Occipital lobe (tissue), 3 donors: ENCODE measurements at places on chromosomes 1 and 21.

DNA sequence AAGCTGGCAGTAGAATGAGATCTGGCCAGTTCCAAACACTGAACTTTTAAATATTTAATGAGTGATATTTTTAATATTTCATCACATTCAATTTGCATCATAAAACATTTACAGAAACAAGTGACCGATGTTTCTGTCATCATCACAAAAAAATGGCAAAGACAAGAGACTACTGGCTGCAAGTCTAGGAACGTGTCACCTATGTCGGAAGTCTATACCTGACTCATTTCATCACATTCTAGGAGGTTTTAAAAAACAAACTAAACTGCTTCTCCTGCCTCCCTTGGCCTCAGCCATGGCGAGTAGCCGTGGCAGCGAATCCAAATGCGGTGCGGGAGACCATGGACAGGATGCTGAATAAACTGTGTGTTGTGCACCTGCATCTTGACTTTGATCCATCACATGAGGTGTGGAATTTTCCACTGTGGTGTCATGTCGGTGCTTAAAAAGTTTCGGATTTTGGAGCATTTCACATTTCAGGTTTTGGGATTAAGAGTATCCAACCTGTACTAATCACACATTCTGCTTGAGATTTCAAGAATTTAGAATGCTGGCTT, 43.1 kb downstream of the CLSTN1 start:
- no peak for DNase-seq

- DNase-seq: no peak
Measured at GRCh38 chr1:153789478-153790034, 14.3 kb downstream of the SLC27A3 start.

- no peak for DNase-seq
Measured at GRCh38 chr21:39103689-39104088, 79.6 kb downstream of the PSMG1 start.

DNA sequence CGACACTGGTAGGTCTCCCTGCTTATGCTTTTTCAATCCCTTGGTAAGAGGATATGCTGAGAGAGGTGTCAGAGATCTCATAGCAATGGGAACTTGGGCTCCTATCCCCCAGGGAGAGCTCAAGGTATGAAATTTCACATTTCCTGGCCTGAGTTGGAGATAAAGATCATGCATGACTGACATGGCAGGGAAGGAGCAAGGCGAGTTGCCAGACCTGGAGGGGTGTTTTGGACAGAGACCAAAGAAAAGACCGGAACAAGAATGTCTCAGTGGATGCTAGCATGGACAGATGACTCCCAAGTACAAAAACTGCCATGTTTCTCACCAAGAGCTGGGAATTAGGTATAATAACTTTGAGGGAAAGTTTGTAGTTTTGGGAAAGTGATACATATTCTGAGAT, 334.1 kb upstream of the B3GALT2 start:
- no peak for DNase-seq

GRCh38 chr1:47663286-47663685, 225.4 kb downstream of the FOXD2 start:
- DNase-seq: no peak

DNA sequence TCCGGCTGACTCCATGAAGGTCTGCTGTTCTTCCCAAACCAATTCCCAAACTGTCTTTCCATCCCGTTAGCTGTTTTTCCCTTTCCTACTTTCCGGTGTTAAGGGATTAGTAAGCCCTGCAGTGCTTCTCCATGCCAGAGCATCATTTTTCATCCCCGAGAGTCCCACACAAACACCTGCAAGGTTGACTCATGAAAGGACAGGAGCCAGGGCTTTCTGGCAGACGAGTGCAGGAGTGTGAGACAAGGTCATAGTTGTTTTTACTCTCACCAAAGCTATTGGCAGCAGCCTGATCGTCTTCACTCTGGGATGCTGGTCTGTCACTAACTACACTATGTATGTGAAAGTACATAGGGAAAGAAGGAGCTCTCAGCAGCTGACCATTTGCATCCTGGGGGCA, 10.2 kb upstream of the BECN2 start:
- no peak for DNase-seq
